ENCODE measurements at places on chromosomes 5 and 9. TPM values are rescaled to one million over a fixed set of nuclear protein-coding genes. Genes with fewer than 3 reads are reported as not detected.

GRCh38 chr5:12883395-12883794 lies 979.1 kb upstream of the CTNND2 start:
- no peaks in the 10 kb centered on the region for H3K4me1 ChIP-seq
- no peak for DNase-seq
- no peaks in the 10 kb centered on the region for H3K27me3 ChIP-seq
- no peak overlapping the region for H3K27ac ChIP-seq

- no peak overlapping the region for H3K4me3 ChIP-seq
- no peak for DNase-seq
- H3K4me1 ChIP-seq: no peaks in the 10 kb centered on the region
- no peaks in the 10 kb centered on the region for H3K36me3 ChIP-seq
- H3K27me3 ChIP-seq: no peaks in the 10 kb centered on the region
- H3K27ac ChIP-seq: no peak overlapping the region
These were observed 64.3 kb downstream of the GRIN3A start for GRCh38 chr9:101674165-101674564.

DNA sequence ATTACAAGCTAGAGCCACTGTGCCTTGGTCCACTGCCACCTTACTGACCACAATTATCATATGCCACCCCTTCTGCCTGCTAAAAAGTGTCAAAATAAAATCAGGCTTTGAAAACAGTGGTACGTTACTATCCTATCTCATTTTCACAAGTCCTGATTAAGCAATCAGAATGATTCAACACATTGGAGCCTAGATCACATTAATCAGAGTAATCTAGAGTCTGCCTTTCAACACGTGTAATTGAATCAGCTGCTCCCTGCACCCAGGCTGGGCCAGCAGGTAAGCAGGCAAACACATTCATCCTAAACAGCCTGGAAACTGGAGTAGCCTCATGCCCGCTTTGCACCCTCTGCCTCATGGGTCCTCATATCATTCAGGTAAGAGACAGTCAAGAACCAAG lies 186.2 kb downstream of the DCP2 start:
- peaks cover 48% of the 10 kb centered on the region for H3K4me1 ChIP-seq
- no peak for DNase-seq
- H3K27ac ChIP-seq: no peak overlapping the region
- H3K36me3 ChIP-seq: no peaks in the 10 kb centered on the region
- H3K27me3 ChIP-seq: no peaks in the 10 kb centered on the region

GRCh38 chr9:130290291-130291181 lies 25.0 kb downstream of the HMCN2 start:
- no peaks in the 10 kb centered on the region for H3K4me1 ChIP-seq
- H3K4me3 ChIP-seq: no peak overlapping the region
- H3K27ac ChIP-seq: no peak overlapping the region
- DNase-seq: peak; percentile 73

- peaks cover 12% of the 10 kb centered on the region for H3K4me1 ChIP-seq
- H3K36me3 ChIP-seq: no peaks in the 10 kb centered on the region
- H3K4me3 ChIP-seq: no peak within 1 kb of the TSS
- H3K27me3 ChIP-seq: no peaks in the 10 kb centered on the region
- H3K27ac ChIP-seq: no peak within 1 kb of the TSS
These were observed at the start of gene ARL14EPL for GRCh38 chr5:116032094-116032517. Gene ARL14EPL (plus strand): TSS chr5:116032472. CDS start chr5:116051466, 18,994 bp downstream.

DNA sequence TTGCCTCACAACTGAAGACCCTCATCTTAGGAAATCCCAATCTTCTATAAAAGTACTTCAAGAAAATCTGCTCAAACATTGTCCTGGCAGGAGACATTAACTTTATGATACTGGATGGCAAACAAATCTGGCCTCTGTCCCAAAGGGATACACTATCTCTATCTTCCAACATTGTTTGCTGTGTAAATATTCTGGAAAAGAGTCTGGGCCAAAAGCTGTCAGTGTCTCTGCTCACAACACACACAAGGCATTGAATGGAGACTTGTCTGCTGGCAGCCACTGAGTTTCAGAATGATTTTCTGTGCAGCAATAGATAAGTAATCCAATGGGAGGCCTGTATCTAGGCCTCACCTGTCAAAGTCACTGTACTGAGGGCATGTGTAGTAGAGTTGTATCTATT lies 471.1 kb downstream of the DMAC1 start:
- no peaks in the 10 kb centered on the region for H3K36me3 ChIP-seq
- H3K4me3 ChIP-seq: no peak overlapping the region
- no peaks in the 10 kb centered on the region for H3K27me3 ChIP-seq
- H3K27ac ChIP-seq: no peak overlapping the region
- no peaks in the 10 kb centered on the region for H3K4me1 ChIP-seq

GRCh38 chr5:163339148-163339547 lies 98.2 kb upstream of the CCNG1 start:
- no peaks in the 10 kb centered on the region for H3K4me1 ChIP-seq
- H3K36me3 ChIP-seq: no peaks in the 10 kb centered on the region

DNA sequence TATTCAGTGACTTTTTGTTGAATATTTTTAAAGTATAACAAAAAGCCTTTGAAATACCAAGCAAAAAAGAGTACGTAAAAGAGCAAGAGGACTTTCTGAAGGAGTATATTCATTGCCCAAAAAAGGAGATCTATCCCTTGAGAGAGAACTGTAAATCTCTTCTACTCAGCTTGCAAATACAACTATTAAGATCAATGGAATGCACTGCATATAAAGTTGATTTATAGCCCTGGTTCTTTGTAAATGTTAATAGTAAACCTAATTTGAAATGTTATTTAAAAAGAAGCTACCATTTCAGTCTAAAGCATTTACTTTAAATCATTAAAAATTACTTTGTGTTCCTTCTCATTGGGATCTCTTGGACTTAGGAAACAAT lies 168.1 kb downstream of the PDE4D start:
- H3K36me3 ChIP-seq: no peaks in the 10 kb centered on the region
- no peaks in the 10 kb centered on the region for H3K27me3 ChIP-seq
- no peak overlapping the region for H3K4me3 ChIP-seq
- no peak overlapping the region for H3K27ac ChIP-seq
- DNase-seq: no peak

DNA sequence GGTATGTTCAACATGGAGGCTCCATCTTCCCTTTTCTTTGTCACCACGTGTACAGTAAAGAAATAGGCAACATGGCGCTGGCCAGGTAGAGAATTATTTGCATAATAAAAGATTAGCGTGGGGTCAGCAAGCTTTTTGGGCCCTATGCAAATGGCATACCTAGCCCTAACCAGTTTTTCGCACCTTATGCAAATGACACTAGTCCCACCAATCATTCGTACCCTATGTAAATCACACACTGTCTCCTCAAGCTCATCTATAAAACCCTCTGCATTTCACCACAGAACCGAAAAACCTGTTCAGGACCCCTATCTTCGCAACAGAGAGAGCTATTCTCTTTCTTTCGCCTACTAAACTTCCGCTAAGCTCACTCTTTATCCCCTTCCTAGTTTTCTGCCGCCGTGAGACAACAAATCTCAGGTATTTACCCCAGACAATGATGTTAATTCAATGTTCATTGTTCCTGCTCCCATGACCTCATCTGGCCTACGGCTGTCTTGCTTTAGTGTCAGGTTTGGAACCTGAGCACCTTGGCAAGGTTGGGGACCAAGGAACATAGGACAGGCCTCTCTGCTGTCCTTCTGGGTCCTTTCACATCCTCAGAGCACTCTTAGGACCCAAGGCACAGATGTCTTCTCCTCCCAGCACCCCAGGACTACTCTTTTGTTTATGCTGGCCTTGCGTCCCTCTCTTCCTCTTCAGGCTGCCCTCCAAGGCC lies 180.7 kb upstream of the RAI14 start:
- no peak for DNase-seq
- no peaks in the 10 kb centered on the region for H3K4me1 ChIP-seq
- no peak overlapping the region for H3K27ac ChIP-seq
- no peaks in the 10 kb centered on the region for H3K36me3 ChIP-seq
- H3K4me3 ChIP-seq: no peak overlapping the region

DNA sequence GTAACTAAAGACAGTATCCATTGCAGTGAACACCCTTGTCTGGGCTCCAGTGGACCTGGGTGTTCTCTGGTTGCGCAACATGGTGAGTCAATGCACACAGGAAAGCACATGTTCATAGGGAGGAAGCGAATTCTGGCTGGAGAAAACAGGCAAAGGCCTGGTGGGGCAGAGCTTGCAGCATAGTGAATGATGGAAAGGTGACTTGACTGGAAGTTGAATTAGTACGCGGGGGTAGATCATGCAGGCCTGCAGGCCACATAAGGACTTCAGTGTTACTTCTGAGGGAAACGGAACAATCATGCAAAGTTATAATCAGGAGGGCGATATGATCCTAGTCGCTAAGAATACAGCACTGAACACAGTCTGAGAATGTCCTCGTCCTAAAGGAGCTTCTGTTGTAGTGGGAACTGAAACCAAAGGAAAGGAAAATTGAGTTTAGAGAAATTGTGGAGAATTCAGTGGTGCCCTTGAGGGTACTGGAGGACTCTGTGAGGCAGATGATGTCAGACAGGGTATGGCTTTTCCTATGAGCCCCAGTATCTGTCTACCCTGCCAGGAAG lies 71.9 kb upstream of the RANBP3L start:
- DNase-seq: peak; percentile 75
- H3K36me3 ChIP-seq: no peaks in the 10 kb centered on the region
- H3K4me3 ChIP-seq: no peak overlapping the region
- no peaks in the 10 kb centered on the region for H3K4me1 ChIP-seq
- H3K27me3 ChIP-seq: no peaks in the 10 kb centered on the region

- no peaks in the 10 kb centered on the region for H3K36me3 ChIP-seq
- DNase-seq: no peak
These were observed 58.5 kb downstream of the CNTRL start for GRCh38 chr9:121133104-121133816.

GRCh38 chr9:38670542-38671371 lies 49.2 kb downstream of the FAM240B start:
- H3K36me3 ChIP-seq: no peaks in the 10 kb centered on the region
- H3K27me3 ChIP-seq: no peaks in the 10 kb centered on the region
- H3K4me3 ChIP-seq: no peak overlapping the region
- no peak for DNase-seq
- H3K27ac ChIP-seq: no peak overlapping the region
- H3K4me1 ChIP-seq: no peaks in the 10 kb centered on the region

DNA sequence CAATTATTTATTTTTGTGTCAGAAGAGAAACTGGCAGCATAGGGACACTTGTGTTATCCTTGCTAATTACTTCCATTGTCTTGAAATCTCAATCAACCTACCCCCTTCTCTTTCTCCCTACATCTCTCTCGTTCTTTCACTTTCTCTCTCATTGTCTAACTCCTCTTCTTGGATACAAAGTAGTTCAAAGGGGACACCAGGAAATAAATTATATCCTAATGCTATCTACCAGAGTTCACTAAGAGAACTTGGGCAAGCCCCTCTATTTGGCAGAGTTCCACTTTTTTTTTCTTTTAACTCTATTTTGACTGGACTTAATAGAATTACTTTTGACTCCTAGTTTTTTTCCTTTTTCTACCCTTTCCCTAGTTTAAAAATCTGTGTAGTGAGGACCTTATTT lies 102.2 kb downstream of the MEF2C start:
- peaks cover 24% of the 10 kb centered on the region for H3K4me1 ChIP-seq
- H3K27ac ChIP-seq: no peak overlapping the region
- no peak overlapping the region for H3K4me3 ChIP-seq

DNA sequence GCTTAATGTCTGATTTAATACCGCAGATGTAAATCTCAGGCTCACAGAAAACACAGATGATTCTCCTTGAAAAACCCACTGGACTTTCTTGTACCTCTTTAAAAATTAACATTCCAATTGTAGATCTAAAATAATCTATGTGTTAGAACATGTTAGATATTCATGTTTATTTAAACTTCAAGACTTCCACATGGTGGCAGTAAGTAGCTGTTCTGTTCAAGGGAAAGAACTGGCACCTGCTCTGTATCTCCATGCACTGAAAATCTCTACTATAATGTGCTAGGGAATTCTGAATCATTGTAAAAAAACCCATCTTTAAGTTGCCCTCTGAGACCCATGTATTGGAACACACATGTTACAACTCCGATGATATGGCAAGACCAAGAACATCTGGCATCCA lies 366.9 kb downstream of the DMRTA1 start:
- H3K4me1 ChIP-seq: no peaks in the 10 kb centered on the region
- DNase-seq: no peak
- H3K4me3 ChIP-seq: no peak overlapping the region

- H3K4me1 ChIP-seq: peaks cover 10% of the 10 kb centered on the region
- no peak overlapping the region for H3K4me3 ChIP-seq
- H3K27ac ChIP-seq: no peak overlapping the region
- no peaks in the 10 kb centered on the region for H3K27me3 ChIP-seq
These were observed 24.6 kb downstream of the SERINC5 start for GRCh38 chr5:80231243-80231642.

DNA sequence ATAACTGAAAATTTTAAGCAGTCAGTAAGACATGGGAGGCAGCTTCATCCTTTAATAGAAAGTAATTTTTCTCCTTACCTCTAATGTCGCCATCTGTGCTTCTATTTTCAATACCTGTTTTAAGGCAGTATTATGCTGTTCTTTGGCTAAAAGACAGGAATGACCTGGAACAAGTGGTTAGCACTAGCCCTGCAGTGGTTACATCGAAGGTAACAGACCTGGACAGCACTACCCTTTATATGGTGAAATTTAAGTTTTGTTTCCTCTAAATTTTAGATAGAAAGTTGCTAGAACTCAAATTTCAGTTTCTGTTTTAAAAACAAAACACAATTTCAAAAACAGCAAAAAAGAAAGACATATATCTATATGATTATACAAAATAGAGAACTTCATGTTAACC lies 534.1 kb upstream of the CDH6 start:
- no peaks in the 10 kb centered on the region for H3K36me3 ChIP-seq
- no peaks in the 10 kb centered on the region for H3K27me3 ChIP-seq
- no peak overlapping the region for H3K4me3 ChIP-seq
- no peak for DNase-seq
- H3K4me1 ChIP-seq: no peaks in the 10 kb centered on the region
- no peak overlapping the region for H3K27ac ChIP-seq

- H3K27ac ChIP-seq: no peak overlapping the region
These were observed 927 bp downstream of the PAX5 start for GRCh38 chr9:37033141-37033540.

Gene SMU1
- 12.3 TPM for polyA plus RNA-seq

Gene TTC16
- polyA plus RNA-seq: 0.34 TPM

Gene C1QTNF2
- 1.1 TPM for polyA plus RNA-seq

Gene ECM2
- polyA plus RNA-seq: 4.4 TPM

Gene SLC36A2
- polyA plus RNA-seq: 0.03 TPM

Gene C5orf34
- 0.19 TPM for polyA plus RNA-seq

Gene ADAMTS13
- 0.64 TPM for polyA plus RNA-seq

Gene ARID3C
- not detected for polyA plus RNA-seq

Gene PCDHA4
- polyA plus RNA-seq: 0.03 TPM

Gene MUSK
- polyA plus RNA-seq: 0.23 TPM

Gene KCNN2
- polyA plus RNA-seq: 9.6 TPM

Gene SAPCD2
- polyA plus RNA-seq: 0.22 TPM

Gene PCDHGB2
- 2.1 TPM for polyA plus RNA-seq

Gene SPAAR
- 7.4 TPM for polyA plus RNA-seq

Gene CARTPT
- not detected for polyA plus RNA-seq

Gene SPINK6
- not detected for polyA plus RNA-seq

Gene C9orf50
- not detected for polyA plus RNA-seq

Gene SIT1
- polyA plus RNA-seq: not detected
